ENCODE measurements at places on chromosomes 5 and 9.

GRCh38 chr9:134965411-134965810 lies 47.7 kb upstream of the FCN1 start:
- peak; percentile 36 for DNase-seq

GRCh38 chr5:135063511-135064234 lies 29.6 kb upstream of the PITX1 start:
- peak; percentile 90 for DNase-seq

GRCh38 chr5:10572451-10572850 lies 8.6 kb downstream of the ANKRD33B start:
- no peak for DNase-seq

DNA sequence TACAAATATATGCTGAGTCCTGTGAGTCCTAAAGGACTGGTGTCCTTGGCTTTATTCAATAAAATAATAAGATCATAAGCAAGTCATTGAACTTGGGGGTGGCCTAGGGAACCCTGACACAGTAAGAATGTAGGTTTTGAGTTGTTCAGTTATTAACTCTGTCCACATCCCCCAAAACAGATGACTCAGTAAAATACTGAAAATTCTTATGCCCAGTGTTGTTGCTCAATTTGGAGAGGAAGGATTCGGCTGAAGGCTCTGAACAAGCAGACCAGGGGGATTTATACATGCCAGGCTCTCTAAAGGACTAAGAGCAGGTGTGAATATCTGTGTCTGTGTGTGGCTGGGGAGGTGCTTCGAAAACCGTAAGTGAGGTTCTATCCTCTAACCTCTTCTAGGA lies 173.7 kb downstream of the RMI1 start:
- no peak for DNase-seq

GRCh38 chr5:145160679-145161078 lies 674.5 kb downstream of the PRELID2 start:
- peak; percentile 5 for DNase-seq

- DNase-seq, result no peak
Measured at GRCh38 chr5:62717301-62717933, 138.8 kb downstream of the LRRC70 start.

DNA sequence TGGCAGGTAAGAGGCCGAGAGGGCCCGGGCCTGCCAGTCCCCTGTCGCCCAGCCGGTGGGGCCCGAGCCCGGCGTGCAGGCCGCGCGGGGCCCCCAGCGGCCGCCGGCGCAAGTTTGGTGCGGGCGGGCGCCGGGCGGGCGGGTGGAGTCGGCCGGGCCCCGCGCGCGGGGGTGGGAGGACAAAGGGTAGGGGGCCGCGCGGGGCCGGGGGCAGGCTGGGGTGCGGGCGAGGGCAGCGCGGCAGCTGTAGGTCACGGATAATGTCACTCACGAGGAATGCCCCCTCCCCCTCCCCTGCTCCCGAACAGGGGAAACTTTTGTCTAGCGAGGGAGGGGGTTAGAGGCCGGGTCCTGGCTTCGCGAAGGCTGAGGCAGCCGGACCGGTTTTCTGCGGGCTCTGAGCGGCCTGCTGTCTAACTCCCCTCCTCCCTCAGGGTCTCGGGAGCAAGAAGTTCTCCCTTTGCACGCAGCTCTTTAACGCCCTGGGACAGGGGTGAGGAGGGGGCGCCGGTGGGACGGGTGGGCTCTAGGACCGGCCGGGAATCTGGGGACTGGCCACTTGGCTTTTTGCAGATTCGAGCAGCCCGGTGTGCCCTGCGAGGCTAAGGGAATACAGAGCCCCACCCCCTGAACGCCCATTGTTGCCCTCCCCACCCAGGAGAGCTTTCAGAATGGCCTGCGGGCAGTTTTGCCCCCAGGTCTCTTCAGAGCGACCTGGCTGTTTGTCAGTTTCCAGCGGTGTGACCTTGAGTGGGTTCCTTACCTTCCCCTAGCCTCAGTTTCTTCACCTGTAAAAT lies 21.3 kb upstream of the NDST1 start:
- peak; percentile 90 for DNase-seq

GRCh38 chr9:32172256-32172655 lies 212.2 kb upstream of the ACO1 start:
- DNase-seq, result no peak

DNA sequence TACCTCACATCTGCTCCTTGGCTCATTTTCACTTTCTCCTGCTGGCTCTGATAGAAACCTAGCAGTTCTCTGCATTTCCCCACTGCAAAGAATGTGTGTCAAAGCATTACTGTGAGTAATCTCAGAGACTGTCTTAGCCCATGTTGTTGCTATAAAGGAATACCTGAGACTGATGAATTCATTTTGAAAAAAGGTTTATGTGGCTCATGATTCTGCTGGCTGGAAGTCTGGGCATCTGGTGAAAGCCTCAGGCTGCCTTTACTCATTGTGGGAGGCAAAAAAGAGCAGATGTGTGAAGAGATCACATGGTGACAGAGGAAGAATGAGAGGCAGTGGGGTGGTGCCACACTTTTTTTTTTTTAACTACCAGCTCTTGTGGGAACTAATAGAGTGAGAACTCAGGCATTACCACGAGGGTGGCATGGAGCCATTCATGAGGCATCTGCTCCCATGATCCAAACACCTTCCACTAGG lies 191.6 kb upstream of the CTNND2 start:
- no peak for DNase-seq

DNA sequence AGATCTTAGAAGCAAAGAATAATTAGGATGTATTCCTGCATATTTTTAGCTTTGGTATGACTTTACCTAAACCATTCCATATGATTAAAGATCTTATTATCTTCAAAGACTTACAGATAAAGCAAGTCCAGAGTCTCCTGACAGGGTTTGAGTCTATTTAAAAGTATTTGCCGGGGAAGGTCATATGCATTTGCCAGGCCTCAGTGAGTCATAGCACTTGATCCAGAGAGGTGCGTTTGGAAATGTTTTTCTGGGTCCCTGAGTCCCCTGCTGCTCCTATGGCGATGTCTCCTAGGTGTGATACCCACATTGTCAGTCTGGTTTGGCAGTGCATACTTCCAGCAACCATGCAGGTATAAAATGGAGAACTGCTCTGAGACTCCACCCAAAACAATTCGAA lies 217.0 kb downstream of the FBXL7 start:
- no peak for DNase-seq

- DNase-seq, result no peak
Measured at GRCh38 chr5:74969726-74970125, 82.6 kb downstream of the GCNT4 start.

GRCh38 chr5:153987301-153987700 lies 51.4 kb downstream of the FAM114A2 start:
- DNase-seq, result no peak

GRCh38 chr9:110958847-110959246 lies 79.4 kb downstream of the LPAR1 start:
- DNase-seq, result no peak

GRCh38 chr5:112294126-112294525 lies 125.0 kb downstream of the EPB41L4A start:
- no peak for DNase-seq

DNA sequence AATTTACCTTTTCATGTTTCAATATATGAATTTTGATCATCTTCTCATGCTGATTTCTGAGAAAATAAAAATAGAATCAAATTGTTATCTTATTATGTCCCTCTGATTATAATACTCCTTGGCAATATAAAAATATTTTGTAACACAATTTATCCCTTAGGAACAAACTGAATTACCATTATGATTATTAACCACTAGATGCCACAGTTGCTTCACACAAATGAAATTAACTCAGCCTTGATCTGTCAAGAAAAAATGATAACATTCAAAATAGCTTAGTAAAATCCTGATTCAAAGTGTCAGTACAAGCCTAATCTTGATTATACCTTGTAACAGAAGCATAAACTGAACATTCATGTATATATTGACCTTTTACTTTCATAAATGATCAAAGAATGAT lies 4.8 kb upstream of the CHSY3 start:
- no peak for DNase-seq

DNA sequence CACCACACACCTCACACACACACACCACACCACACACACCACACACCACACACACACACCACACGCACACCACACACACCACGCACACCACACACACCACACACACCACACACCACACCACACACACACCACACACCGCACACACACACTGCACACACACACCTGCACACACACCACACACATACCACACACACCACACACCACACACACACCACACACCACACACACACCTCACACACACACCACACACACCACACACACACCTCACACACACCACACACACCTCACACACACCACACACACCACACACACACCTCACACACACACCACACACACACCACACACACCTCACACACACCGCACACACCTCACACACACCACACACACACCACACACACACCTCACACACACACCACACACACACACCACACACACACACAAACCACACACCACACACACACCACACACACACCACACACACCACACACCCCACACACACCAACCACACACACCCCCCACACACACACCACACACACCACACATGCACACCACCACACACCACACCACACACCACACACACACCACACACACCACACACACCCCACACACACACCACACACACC lies 73.7 kb downstream of the ARHGEF37 start:
- DNase-seq, result no peak

GRCh38 chr5:98763001-98763630 lies 10.3 kb upstream of the RGMB start:
- peak; percentile 92 for DNase-seq

GRCh38 chr9:35652829-35653209 lies 2.1 kb upstream of the SIT1 start:
- DNase-seq, result no peak

DNA sequence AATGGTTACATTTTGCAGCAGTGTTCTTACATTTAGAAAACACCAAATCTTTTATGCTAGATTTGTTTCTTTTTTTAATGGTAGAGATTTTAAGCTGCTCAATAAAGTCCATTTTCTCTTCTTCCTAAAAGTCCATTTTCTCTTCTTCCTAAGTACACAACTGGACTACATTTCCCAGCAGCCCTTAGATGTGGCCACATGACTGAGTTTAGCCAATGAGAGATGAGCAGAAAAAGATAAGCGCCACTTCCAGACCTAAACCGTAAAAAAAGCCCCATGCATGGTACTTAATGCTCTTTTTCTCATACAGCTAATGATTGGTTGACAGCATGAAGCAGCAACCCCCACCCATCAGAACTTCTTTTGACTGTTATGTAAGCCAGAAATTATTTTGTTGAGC lies 206.7 kb downstream of the FAM114A2 start:
- DNase-seq, result no peak

DNA sequence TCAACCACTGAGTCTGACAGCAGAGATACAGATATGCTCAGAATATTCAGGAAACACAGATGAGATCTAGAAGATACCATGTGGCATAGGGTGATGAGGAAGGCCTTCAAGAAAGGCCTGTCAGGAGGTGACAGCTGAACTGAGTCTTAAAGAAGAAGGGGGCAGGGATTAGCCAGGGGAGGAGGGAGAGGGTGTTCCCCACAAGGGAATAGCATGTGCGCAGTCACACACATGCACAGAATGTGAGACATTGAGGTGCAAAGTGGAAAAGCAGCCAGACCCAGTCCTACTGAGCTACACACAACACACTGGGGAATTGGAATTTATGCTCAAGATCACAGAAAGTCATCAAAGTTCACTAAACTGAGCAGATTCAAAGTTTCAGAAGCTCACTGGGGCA lies 3.0 kb upstream of the SLC25A48 start:
- DNase-seq, result no peak

DNA sequence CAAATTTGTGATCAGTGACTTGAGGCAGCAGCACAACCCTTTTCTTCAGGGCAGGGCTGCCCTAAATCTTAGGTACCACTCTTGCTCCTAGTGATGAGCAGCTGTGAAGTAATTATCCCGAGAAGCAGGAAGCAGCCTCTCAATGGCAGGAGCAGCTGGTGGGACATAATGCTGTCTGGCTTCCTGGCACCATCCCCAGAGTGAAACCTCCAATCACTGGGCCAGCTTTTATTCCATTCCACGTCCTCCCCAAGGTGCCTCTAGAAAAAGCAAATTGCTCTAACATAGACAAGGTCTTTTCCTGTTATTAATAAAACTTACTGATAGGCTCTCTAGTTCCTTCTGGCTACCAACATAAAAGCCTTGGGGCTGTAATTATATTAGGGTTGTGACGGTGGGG lies 154.0 kb downstream of the FRMD3 start:
- no peak for DNase-seq
